Activated gamma-delta T cell (primary cell): ENCODE measurements at places on chromosomes 6 and 20.

GRCh38 chr6:55490871-55491270 is 88.1 kb downstream of the HMGCLL1 start:
- DNase-seq: no peak

DNA sequence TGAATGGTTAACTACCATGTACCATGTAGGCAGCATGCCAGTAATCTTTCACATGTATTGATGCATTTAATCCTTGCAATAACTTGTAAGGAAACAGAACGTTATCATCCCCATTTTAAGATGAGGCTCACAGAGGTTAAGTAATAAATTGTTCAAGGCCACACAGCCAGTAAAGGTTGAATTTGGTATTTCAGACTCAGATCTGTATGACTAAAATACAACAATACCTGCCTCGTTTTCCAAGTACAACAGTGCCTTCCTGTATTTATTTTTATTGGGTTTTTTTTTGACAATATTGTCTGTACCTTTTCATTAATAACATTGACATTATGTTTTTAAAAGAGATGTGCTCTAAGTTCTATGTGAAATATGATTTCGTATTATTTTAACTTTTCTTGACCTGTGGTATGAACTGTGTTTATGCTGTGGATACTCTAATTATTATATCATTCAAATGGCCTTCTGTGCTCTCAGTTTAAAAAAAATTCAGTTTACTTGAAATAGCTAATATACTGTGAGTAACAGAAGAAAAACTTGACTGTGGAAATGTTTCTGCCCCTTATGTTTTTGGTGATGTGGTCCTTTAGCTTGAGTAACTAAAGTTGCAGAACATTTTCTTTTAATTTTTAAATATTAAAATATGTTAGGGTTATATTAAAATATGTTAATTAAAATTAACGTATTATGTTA is 39.7 kb downstream of the XRN2 start:
- no peak for DNase-seq

DNA sequence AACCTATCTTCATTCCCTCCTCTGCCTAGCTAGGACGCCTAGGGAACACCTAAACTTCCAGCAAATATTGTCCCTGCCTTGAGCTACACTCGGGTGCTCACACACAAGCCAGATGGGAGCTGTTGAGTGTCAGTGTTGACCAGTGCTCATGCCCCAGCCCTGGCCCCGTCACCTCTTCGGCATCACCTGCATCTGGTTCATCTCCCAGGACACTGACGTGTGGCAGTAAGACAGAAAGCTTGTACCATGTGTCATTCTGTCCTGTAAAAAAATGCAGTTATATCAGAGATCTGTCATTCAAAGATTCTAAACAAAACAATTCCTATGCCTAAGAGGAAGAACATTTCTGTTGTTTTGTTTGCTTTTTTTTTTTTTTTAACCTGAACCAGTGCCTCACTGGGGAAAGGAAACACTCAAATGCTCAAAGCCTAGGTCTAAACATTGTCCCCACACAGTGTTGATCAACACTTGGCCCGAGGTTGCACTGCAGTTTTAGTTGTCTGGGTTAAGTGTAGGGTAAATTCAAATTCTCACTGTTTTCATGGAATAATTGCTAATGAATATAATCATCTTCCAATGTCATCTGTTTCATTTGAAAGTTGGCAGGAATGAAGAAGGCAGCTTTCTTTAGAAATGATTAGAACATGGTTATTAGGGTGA is 102.7 kb upstream of the SASH1 start:
- DNase-seq: no peak

DNA sequence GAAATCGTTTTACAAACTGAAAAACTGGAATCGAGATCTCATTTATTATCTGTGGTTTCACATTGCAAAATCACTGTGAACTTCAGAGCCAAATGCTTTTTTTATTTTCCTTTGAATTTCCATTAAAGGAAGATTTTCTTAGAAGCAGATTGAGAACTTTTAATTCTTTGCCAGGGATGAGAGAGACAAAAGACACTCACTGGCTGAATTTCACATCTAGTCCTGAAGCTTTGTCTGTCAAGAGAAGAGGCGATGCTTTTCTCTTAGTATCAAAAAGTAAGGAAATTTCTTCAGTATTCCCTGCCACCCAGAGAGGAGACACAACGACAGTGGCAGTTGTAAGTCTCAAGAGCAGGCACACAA is 141.8 kb downstream of the TMEM200A start:
- no peak for DNase-seq

DNA sequence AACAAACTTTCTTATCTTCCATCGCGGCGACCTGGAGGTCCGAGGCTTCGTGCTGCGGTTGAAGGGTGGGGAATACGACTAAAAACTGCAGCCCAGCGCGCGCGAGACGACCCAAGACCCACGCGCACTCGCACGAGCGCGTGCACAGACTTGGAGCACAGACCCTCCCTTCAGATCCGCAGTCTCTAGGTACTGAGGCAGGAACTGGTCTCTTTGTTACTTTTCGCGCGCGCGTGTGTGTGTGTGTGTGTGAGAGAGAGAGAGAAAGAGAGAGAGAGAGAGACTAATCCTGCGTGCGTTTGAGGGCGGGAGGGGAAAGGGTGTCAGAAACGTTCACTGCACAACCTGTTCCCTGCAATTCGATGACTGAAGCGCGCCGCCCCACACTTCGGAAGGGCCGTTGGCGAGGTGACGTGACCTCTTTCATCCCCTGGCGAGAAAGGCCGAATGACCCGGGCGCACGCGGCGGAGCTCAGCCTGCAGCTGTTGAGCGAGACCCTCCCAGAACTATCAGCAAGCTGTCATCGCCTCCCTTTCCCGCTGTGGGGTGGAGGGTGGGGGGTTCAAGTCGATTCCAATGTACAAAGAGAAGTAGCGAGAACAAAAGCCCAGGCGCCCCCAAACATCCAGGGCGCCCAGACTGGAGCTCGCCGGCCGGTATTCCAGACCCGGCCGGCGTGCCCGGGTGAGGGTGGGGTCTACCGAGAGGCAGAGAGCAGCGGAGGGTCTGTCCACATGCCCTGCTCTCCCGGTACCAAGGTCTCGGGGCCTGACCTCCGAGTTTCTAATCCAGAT is 1.5 kb upstream of the TUBB2B start:
- no peak for DNase-seq

GRCh38 chr20:39946931-39947330 is 742.1 kb downstream of the MAFB start:
- no peak for DNase-seq
